Muscle of leg (tissue), 16 donors: ENCODE measurements at places on chromosomes 16 and 17.

GRCh38 chr17:1960545-1960912 lies 64.6 kb downstream of the RTN4RL1 start:
- peak; percentile 26 for DNase-seq

DNA sequence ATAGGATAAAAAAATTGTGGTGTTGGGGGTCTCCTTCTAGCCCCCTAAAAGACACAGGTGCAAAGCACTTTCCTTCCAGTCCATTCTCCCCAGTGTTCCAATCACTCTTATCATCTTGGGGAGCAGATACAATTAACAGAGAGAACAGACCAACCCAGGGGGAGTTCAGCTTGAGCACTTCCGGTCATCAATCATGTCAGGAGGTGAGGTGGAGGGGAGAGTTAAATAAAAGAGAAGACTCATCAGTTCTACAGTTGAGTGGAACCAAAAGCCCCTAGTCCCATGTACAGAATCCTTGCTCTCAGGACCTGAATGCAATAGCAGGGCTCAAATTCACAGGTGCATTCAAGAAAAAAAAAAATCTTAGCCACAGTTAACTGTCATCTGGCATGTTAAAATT lies 122.3 kb downstream of the DYNLRB2 start:
- DNase-seq: no peak

DNA sequence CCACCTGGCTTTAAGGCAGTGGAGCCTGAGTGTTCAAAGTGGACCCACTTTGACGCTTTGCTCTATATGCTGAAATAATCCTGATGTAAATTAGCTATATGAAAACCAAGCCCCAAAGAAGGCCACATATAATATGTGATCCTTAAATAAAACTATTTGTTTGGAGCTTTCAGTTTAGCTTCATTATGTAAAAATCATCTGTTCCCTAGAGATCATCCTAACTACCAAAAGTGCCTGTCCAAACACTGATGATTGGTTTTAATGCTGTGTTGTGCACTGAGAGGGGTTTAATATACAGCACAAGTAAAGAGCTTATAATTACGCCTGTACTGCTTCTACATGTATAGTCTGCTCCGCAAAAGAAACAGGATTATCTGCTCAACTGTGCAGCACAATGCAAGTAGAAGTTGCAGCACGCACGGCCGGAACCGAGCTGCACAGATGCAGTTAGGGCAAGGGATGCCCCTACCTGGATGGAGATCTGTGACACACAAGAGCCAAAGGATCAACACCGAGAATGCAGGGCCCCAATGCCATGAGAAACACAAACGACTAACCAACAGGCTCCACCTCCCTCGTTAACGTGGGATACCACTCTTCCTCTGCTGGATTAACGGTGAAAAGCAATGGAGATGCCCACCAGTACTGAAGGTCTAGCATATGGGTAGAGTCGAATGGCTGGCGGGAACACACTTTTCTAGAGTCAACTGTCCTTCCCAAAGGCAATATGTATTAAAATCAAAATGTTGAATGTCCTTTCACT lies 20.5 kb downstream of the USP7 start:
- DNase-seq: no peak

DNA sequence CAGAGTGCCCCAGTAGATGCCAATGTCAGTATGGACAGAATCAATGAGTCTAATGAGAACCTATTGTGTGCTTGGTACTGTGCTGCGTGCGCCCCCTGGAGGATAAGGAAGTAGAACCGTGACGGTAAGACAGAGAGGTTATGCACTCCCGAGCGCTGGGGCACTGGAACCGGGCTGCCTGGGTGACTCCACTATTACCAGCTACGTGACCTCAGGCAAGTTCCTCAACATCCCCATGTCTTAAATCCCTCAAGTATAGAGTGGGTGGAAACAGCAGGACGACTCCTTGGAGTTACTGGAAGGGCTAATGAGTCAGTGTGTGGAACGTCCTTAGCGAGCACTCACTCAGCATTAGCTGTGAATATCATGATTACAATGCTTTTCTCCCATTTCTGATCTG lies 16.2 kb downstream of the CHST4 start:
- no peak for DNase-seq

GRCh38 chr16:83727018-83727417 lies 80.8 kb upstream of the HSBP1 start:
- DNase-seq: no peak

DNA sequence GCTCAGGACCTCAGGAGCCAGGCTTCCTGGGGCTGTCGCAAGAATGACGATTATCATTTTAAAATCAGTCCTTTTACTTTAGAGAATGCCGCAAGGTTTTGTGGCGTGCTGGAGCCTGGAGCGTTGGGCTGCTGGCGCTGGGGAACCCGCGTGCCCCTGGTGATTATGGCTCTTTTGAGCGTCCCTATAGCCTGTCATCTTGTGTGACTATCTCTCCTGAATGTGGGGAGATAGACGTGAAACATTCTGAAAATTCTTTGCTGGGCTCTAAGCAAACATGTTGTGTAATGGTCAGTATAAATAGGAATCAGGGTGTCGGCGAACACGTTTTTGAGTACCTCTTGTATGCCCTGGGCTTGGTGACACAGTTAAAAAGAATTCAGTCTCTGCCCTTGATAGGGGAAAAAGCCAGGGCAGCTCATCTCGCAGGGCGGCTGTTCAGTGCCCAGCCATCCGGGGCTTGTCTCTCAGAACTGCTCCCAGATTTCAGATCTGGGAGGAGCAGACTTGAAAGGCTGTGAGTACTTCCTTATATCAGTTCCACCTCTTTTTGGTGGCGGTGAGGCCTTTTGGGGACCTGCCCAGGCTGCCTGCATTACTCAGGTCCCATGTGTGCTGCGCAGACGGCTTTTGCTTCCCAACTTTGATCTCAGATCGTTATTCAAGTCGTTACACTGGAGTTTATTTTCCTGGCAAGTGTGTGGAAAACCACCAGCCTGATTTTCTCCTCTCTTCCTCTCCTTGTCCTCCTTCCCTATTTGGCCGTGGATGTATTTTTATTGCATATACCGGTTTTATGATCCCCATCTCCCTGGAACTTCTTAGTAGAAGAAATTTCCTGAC lies 973 bp downstream of the SLC7A6 start:
- peak; percentile 66 for DNase-seq

DNA sequence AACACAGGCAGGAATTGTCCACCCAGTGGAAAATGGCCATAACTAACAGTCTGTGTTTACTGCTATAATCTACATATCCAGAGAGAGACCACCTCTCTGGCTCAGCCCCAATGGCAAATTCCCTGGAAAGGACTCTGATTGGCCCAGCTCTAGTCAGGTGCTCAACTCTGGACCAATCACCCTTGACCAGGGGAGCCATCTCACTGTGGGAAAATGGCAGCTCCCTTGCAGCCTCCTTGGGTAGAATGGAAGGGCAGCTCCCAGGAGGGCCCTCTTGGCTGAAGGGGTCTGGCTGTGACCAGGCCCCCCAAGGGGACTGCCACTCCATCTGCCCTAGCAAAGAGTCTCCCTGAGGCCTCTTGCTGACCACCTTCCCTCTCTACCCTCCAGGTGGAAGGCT lies 3.1 kb downstream of the ALOX15B start:
- DNase-seq: no peak

DNA sequence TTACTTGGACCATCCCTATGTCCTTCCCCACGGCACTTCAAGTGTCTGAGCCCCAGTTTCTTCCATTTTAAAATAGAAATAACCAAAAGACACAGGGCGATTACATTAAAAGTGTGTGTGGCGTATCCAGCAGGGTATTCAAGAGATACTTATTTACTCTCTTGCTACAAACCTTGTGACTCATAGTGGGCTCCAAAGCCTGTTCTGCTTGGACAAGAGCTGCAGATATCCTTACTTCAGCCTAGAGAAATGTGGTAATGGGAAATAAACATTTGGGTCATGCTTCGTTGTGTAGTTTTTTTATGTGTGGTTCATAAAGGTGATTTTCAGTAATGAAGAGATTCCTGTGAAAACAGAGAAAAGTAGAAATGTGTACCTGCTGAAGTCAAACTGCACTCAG lies 288.9 kb upstream of the CDH11 start:
- no peak for DNase-seq

DNA sequence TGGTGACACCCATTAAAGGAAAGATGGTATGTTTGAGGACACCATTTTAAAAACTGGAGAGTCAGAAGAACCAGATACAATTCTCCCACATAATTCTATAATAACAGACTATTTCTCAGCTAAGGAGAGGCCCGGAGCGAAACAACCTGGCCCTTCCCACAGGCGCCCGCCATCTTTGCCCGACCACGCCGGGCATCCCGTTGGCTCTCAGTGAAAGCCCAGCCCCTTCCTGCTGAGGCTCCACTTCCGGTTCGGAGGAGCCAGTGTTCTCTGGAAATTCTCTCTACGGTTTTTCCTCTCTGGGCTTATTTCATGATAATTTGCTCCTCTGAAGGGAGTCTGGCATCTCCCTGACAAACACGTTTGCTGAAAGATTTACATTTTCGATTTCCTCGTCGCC lies 175.7 kb downstream of the AXIN2 start:
- DNase-seq: no peak

DNA sequence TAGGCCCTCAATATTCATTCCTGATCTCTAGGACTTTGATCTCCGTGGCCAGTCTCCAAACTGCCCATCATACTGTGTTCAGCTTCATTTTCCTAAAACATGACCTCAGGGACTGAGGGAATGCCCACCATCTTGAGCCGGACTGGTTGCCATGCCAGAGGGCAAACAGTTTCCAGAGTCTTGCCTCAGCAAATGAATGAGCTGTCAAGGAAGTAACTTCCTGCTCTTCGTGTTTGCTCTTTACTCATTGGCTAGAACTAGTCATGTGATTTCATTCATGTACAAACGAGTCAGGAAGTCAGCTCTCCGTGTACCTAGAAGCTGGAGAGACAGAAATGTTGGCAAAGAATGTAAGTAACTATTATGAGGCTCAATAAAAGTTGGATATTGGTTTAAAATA lies 50.2 kb downstream of the ANKFN1 start:
- DNase-seq: no peak

GRCh38 chr17:16442594-16443510 lies 27.5 kb downstream of the TRPV2 start:
- DNase-seq: no peak

DNA sequence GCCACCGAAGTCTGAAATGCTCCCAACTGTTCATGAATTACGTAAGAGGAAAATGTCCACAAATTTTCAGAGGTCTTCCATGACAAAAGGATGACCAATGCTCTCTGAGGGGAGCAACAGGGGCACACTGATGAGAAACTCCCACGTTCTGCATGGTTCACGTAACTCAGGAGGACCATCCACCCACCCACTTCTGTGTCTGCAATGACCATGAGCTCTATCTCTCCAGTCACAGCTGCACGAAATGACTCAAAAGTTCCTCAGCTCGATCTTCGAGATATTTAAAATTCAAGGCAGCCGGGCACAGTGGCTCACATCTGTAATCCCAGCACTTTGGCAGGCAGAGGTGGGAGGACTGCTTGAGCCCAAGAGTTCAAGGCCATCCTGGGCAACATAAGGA lies 15.8 kb downstream of the WDR45B start:
- DNase-seq: no peak

GRCh38 chr16:81720973-81721906 lies 57.9 kb upstream of the PLCG2 start:
- no peak for DNase-seq

DNA sequence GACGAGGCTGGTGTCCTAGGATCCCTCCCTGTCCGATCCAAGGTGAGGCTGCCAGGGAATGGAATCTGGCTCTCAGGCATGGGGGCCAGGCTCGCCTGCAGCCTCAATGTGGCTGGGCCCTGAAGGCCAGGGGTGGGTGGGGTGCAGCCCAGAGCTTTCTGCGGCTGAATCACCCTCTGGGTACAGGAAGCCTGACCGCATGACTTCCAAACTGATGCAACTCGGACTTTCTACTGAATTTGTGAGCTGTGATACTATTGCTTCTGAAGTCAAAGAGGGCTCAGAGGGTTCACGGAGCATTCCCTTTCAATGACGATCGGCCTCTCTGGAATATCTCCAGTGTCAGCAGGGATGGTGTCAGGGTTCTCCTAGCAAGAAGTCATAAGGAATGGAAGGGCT lies 123.7 kb downstream of the METRNL start:
- DNase-seq: peak; percentile 60

DNA sequence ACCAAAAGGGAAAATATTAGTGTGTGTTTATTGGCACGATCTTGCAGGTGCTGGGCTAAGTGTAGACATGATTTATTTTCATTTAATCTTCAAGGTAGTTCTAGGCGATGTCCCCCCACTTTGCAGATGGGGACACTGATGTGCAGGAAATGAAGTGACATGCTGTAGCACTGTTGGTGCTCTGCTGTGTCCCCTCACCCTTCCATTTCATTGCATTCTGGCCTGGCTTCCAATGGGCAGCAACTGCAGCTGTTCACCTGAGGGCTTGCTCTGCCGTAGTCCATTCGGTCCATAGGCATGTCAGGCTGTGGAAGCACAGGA lies 123.9 kb downstream of the PRKCB start:
- no peak for DNase-seq

GRCh38 chr16:11118479-11118878 lies 137.5 kb downstream of the SOCS1 start:
- DNase-seq: no peak

DNA sequence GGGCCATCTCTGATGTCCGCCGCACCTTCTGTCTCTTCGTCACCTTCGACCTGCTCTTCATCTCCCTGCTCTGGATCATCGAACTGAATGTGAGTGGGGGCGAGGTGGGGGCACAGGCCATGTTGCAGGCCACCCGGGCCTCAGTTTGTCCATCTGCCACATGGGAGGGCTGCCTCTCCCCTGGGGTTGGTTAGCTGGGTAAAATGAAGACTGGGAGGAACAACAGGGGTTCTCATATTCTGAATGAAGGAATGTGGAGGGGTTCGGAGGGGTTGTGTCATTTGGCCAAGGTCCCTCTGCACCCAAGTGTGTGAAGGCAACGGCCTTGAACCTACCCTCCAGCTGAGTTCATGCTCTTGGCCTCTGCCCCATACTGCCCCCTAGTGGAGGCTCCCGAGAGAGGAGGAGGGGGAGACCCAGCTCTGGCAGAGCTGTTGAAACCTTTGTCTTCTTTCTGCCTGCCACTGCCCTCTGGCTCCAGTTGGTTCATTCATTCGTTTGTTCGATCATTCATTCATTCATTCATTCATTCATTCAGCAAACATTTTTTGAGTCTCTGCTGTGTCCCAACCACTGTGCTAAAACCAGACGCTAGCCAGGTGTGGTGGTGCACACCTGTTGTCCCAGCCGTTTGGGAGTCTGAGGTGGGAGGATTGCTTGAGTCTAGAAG lies 11.4 kb upstream of the TCAP start:
- DNase-seq: no peak

DNA sequence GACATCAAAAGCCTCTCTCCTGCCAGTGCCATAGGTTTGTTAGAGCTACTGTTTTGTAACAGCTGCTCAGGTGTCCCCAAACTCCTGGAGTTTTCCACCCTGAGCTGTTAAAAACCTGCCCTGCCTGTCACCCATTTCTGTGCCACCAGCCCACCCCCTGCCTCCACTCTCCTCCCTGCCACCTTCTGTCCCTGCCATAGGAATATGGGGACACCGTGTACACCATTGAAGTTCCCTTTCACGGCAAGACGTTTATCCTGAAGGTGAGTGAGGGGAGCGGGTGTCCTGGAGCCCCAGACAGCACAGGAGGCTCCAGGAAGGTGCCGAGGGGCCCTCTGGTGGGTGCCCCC lies 5.2 kb upstream of the TCAP start:
- no peak for DNase-seq
